ENCODE measurements at places on chromosomes 2 and 18.

GRCh38 chr2:45285311-45285710 is 276.1 kb upstream of the SIX2 start:
- H3K36me3 ChIP-seq: no peaks in the 10 kb centered on the region
- H3K27ac ChIP-seq: no peak overlapping the region
- no peaks in the 10 kb centered on the region for H3K4me1 ChIP-seq
- no peaks in the 10 kb centered on the region for H3K27me3 ChIP-seq

DNA sequence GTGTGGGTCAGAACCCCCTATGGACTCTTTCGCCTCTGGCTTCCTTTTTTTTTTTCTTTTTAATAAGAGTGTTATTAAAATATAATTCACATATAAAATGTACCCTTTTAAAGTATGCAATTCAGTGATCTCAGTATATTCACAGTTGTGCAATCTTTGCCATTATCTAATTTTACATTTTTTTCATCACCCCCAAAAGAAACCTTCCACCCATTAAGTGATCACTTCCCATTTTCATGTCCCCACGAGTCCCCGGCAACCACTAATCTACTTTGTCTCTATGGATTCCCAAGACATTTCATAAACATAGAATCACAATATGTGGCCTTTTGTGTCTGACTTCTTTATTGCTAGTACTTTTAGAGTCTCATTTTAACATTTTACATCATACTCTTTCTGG is 38.7 kb upstream of the ANXA4 start:
- DNase-seq: no peak
- H3K27me3 ChIP-seq: no peaks in the 10 kb centered on the region
- H3K4me3 ChIP-seq: no peak overlapping the region
- H3K27ac ChIP-seq: no peak overlapping the region
- 0 out of 2 replicates have a peak, but pooled peaks cover 2% of the 10 kb centered on the region for H3K4me1 ChIP-seq

- H3K36me3 ChIP-seq: no peaks in the 10 kb centered on the region
- H3K4me1 ChIP-seq: no peaks in the 10 kb centered on the region
- DNase-seq: no peak
- no peak overlapping the region for H3K4me3 ChIP-seq
These were observed 8.6 kb upstream of the SERPINB10 start for GRCh38 chr18:63899206-63899605.

DNA sequence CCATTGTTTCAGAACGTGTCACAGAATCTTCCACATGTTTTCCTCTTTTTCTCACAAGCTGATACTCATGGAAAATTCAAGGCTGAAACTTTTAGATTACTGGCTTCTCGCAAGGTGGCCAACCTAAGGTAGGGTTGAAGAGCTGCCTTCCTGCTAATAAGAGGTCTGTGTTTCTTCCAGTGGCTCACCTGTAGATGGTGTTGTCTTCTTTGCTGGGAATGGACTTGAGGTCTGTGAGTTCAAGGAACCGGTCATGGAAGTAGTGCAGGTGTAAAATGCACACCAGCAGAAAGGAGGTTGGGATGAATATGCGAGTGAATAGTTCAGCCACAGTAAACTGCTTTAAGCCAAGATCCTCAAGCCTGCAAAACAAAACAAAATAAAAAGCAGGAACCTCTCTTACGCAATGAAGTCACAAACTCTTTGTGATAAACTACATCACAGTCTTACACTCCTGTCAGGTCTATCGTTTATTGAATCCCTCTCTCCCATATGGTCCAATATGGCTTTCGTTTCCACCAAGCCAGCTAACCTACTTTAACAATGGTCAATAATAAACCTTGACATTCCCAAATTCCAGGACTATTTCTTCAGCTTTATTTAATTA is 258.9 kb downstream of the NAPG start:
- no peaks in the 10 kb centered on the region for H3K27me3 ChIP-seq
- no peaks in the 10 kb centered on the region for H3K36me3 ChIP-seq
- no peak overlapping the region for H3K27ac ChIP-seq
- DNase-seq: no peak
- H3K4me1 ChIP-seq: no peaks in the 10 kb centered on the region
- H3K4me3 ChIP-seq: no peak overlapping the region

DNA sequence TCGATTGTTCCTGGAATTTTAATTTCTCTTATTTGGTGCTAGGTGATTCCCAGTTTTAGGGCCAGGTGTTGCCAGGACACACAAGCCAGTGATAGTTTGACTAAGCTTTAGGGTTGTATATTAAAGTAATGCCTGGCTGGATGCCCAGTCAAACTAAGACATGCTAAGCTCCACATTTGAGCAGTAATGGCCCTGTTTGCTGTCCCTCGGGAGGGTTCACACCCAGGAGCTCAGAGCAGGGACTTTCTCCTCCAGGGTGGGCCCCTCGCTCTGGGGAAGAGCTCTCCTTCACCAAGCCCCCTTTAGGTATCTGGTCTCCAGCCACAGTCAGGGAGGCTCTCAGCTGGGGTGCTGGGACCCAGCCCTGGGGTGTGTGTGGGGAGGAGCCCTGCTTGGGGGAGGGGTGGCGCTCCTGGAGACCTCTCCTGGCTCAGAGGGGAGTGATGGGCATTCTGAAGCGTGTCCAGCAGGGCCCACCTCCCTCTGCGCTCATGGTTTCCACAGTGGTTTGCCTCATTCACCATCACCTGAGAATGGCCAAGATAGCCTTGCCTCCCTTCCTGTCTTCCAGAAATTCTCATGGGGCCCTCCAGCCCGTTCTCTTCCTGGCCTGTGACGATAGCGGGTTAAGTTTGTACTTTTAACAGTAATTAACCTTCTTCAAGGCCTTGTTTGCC is 31.7 kb downstream of the INPP4A start:
- H3K4me3 ChIP-seq: no peak overlapping the region
- no peak for DNase-seq
- no peak overlapping the region for H3K27ac ChIP-seq
- H3K4me1 ChIP-seq: peaks cover 25% of the 10 kb centered on the region
- H3K27me3 ChIP-seq: no peaks in the 10 kb centered on the region

DNA sequence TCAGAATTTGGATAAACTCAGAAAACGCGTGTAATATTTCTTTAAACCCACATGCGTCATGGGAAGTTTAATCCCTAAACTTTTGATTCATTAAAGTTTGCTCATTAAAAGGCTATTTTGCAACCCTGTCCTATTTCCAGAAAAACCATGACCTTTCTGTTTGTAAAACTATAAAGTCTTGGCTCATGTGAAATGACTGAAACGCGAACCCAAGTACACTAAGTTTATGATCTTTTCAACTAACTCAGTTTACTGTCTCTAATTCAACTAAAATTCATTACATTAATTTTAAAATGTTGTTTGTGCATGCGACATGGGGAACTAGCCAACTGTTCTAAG is 3.9 kb upstream of the RPL31 start:
- 0 out of 2 replicates have a peak, but pooled peaks cover 4% of the 10 kb centered on the region for H3K27me3 ChIP-seq
- H3K36me3 ChIP-seq: peaks cover 5% of the 10 kb centered on the region
- no peak overlapping the region for H3K4me3 ChIP-seq
- DNase-seq: no peak
- H3K27ac ChIP-seq: no peak overlapping the region
- H3K4me1 ChIP-seq: no peaks in the 10 kb centered on the region

GRCh38 chr2:29351916-29352591 is 236.8 kb downstream of the CLIP4 start:
- no peaks in the 10 kb centered on the region for H3K27me3 ChIP-seq
- H3K4me3 ChIP-seq: no peak overlapping the region
- no peak for DNase-seq
- H3K4me1 ChIP-seq: no peaks in the 10 kb centered on the region

GRCh38 chr18:31575515-31576257 is 16.0 kb upstream of the TTR start:
- H3K27ac ChIP-seq: no peak overlapping the region
- H3K36me3 ChIP-seq: no peaks in the 10 kb centered on the region
- DNase-seq: no peak
- H3K27me3 ChIP-seq: no peaks in the 10 kb centered on the region

DNA sequence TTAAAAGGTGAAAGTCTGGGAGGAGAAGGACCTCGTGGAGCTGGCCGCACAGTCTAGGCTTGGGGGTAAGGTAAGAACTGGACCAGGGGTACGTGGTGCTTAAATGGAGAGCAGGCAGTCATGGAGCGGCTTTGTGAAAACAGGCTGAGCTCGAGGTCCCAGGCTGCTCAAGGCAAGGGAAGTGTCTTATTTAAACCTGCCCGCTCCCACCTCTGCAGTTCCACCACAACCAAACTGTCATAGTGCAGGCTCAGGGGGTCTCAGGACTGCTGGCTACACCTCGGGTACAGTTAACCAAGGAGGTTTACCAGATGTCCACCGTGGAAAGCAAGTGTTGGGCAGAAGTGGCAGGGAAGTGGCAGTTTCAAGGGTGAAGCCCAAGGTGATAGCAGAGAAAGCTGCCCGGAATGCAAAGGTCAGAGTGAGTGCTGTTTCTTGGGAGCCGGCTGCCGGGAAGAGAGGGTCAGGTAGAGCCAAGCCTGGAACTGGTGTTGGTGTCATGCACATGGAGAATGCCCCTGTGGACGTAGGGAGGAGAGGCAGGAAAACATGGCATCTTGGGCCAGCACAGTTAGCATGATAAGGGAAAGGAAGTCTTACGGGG is 203.3 kb downstream of the GBX2 start:
- no peaks in the 10 kb centered on the region for H3K27me3 ChIP-seq
- H3K4me1 ChIP-seq: no peaks in the 10 kb centered on the region
- no peak overlapping the region for H3K27ac ChIP-seq
- H3K4me3 ChIP-seq: no peak overlapping the region
- no peaks in the 10 kb centered on the region for H3K36me3 ChIP-seq
- DNase-seq: no peak

- H3K4me1 ChIP-seq: peaks cover 10% of the 10 kb centered on the region
- no peaks in the 10 kb centered on the region for H3K36me3 ChIP-seq
- no peak overlapping the region for H3K4me3 ChIP-seq
- no peak overlapping the region for H3K27ac ChIP-seq
- H3K27me3 ChIP-seq: peaks cover 38% of the 10 kb centered on the region
- DNase-seq: no peak
These were observed 180.1 kb downstream of the MGAT5 start for GRCh38 chr2:134433979-134434378.

- no peak for DNase-seq
- no peaks in the 10 kb centered on the region for H3K36me3 ChIP-seq
- no peaks in the 10 kb centered on the region for H3K27me3 ChIP-seq
- no peak overlapping the region for H3K4me3 ChIP-seq
These were observed 124.2 kb downstream of the AGAP1 start for GRCh38 chr2:235618039-235618438.

GRCh38 chr2:10680957-10681356 is 8.8 kb downstream of the NOL10 start:
- no peak for DNase-seq
- no peaks in the 10 kb centered on the region for H3K27me3 ChIP-seq
- H3K36me3 ChIP-seq: peaks cover 17% of the 10 kb centered on the region
- H3K27ac ChIP-seq: no peak overlapping the region

DNA sequence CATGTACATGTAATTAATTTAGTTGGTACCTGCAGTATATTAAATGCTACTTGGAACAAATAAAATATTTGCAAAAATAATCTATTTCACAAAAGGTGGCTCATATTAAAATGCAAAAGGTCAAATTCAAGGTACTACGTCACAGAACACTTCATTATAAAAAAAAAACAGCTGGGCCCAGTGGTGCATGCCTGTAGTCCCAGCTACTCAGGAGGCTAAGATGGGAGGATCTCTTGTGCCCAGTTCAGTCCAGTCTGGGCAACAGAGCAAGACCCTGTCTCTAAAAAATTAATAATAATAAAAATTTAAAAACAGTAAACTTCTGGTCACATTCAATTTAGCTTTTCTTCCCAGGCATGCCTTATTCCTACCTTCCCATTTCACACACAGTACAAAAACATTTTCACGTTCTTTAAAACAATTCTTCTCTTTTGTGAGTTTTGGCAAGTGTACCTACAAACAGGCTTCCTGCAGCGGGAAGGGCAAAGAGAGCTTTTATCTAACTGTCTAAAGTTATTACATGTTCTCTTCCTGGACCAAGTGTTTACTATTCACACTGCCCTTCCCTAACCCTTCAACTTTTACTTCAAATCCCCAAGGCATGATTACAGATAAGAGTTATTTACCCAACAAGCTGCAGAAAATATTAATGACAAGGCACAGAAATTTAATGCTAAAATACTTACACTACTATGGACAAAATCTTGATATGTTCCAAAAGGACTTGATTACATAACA is 10.7 kb downstream of the BAZ2B start:
- DNase-seq: no peak
- H3K4me3 ChIP-seq: no peak overlapping the region
- no peaks in the 10 kb centered on the region for H3K36me3 ChIP-seq
- H3K27ac ChIP-seq: peak overlapping the region; percentile 11

GRCh38 chr2:237732070-237732469 is 66.5 kb upstream of the RBM44 start:
- H3K27ac ChIP-seq: peak overlapping the region; percentile 78
- 0 out of 2 replicates have a peak, but pooled peaks cover 3% of the 10 kb centered on the region for H3K36me3 ChIP-seq
- no peak for DNase-seq
- no peaks in the 10 kb centered on the region for H3K27me3 ChIP-seq

DNA sequence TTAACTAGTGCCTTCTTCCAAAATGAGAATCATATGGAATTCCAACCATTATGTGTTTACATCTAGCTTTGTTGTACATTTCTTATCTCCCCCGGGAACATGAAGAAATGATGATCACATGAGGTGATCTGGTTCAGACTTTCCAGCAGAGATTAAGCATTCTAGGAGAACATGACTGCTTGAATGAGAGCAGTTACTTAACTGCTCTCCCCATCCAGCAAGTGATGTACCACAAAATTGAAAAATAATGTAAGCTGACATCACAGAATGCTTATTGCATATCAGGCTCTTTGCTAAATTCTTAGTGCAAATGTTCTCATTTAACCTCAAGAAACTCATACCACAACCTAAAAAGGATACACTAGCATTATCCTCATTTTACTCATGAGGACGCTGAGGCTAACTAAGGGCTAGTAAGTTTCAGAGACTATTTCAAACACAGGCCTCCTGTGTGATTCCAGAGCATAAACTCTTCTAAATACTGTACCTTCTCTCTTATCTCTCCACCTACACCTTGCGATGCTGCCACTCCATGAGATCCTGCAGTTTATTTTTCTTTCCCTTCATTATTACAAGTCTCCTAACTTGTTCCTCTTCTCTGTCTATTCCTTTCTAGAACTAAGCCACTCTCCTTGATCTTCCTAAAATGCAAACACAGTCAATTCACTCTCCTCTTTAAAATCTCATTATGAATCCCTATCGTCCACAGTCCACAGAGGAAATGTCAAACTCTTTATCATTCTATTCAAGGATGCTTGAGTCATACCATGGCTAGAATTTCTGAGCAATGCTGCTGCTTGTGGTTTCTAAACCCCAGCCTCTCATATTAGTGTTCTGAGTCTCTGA is 1224.8 kb upstream of the ZEB2 start:
- H3K4me3 ChIP-seq: no peak overlapping the region
- H3K27ac ChIP-seq: no peak overlapping the region
- H3K4me1 ChIP-seq: 0 out of 2 replicates have a peak, but pooled peaks cover 7% of the 10 kb centered on the region
- no peaks in the 10 kb centered on the region for H3K36me3 ChIP-seq
- H3K27me3 ChIP-seq: no peaks in the 10 kb centered on the region
